Stimulated activated naive CD4-positive, alpha-beta T cell (primary cell): ENCODE measurements at places on chromosomes 1 and 21.

DNA sequence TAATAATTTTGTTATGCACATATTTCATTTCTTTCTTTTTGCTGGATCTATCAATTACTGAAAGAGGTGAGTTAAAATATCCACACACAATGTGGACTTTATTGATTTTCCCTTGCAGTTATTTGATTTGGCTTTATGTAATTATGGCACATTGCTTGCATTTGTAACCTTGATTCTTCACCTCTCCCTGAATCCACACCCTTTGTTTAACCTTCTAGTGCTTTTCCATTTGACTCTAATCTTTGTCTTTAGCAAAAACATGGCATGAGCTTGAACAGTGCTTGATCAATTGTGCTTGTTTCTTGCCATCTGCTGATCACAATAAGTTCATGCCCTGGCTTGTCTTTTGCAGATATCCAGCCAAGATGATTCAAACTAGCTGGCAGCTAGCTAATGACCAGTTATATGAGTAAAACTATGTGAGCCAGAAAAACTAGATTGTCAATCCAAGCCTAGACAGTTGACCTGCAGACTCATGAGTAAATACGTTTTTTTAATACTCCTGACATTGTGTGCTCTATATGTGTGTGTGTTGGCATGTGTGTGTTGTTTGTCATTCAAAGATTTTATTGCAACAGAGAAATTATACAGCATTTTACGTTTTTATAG, 899.2 kb downstream of the NCAM2 start:
- DNase-seq: no peak

DNA sequence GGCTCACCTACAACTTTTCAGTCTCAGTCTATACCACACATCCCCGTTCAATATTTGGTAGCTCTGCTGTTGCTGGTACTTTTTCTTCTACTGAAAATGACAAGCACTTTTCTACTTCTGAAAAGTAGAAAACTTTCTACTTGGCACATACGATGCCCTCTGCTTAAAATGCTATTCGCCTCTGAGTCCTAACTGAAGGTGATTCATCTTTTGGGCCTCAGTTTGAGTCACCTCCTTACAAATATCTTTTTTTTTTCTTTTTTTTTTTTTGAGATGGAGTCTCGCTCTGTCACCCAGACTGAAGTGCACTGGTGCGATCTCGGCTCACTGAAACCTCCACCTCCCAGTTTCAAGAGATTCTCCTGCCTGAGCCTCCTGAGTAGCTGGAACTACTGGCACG, 136.0 kb upstream of the CYYR1 start:
- no peak for DNase-seq

DNA sequence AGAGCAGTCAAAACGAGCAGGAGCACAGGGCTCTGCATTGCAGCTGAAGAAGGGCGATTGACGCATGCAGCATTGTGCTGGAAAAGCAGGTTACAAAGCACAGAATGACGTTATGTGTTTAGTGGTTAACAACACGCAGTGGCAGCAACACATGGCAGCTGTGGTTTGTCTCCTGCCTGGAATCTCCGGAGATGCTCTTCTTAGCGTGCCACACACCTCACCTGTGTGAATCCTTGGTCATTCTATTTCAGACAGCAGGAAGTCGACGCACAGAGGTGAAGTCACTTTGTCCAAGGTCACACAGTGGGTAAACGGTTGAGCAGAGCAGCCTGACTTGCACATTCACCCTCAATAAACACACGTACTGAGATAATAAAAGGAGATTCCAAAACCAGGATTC, 14.7 kb downstream of the OBSCN start:
- DNase-seq: no peak

GRCh38 chr1:210298936-210299335, 29.8 kb upstream of the HHAT start:
- DNase-seq: no peak

GRCh38 chr1:223001653-223002634, 141.1 kb downstream of the TLR5 start:
- DNase-seq: no peak

GRCh38 chr1:70717211-70717610, 306.1 kb downstream of the CTH start:
- no peak for DNase-seq

DNA sequence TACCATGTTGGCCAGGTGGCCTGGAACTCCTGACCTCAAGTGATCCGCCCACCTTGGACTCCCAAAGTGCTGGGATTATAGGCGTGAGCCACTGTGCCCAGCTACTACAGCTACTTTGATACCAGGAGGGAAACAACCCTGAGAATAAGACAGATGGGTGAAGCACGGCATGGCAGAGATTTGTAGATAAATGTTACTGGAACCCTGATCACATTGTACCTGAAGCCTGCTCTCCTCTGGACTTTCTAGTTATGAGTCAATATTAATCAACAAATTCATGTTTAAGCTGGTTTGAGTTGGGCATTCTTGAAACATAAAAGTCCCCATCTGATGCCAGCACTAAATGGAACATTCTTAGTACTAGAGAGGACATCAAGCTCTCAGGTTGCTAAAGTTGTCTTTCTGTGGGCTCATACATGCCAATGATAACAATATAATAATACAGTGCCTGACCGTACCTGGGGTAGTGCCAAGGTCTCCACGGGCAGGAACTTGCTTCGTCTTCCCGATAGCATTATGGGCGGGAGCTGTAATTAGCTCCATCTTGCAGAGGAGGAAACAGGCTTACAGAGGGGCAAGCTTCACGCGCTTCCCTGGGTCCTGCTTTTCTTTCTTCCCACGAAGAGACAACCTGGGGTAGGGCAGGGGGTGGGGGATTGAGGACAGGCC, 30.7 kb upstream of the SLC19A1 start:
- DNase-seq: no peak

DNA sequence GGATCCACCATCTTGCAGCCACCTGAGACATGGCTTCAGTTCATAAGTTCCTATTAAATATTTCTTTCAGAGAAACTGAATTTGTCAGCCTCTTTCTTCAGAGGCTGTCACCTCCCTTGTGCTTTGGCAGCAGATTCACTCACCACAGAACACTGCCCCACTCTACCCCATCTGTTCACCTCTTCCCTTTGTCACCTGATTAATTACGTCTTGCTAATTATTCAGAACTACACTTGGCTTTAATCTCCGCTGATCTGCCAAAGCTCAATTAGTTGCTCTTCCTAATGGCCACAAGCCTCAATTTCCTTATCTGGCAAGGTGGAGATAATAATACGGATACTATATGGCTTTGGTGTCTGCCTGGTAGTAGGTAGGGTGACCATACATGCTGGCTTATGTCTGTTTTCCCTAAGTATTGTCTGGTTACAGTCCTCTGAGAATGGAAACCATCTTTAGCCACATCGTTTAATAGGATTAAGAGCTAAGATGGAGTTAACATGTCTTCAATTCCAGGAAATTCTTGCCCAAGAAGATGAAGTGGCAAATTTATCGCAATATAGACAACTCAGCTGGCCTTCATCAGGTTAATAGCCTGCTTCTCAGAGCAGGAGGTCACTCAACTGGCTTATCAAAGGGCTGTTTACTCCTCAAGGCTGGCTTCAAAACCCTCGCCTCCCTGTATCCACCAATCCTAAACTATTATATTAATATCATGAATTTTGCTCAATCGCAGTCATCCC, 58.2 kb upstream of the ADAR start:
- DNase-seq: no peak

GRCh38 chr1:63774617-63775417, 1.0 kb downstream of the ROR1 start:
- no peak for DNase-seq

DNA sequence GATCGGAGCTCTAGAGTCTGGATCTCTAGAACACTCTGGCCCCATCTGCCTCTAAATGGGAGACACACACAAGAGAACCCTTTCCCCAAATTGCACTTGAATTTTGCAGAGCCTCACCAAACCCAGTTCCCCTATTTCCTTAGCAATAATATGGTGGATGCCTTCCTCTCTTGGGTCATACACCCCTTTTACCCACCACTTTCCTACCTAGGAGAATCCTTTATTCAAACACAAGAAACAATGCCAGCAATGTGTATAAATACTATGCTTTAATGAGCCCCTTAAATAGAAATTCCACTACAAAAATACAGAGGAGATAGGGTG, 760 bp upstream of the SF3B4 start:
- no peak for DNase-seq

GRCh38 chr1:216793973-216794372, 70.7 kb upstream of the ESRRG start:
- DNase-seq: no peak

GRCh38 chr1:172826096-172826741, 167.3 kb downstream of the FASLG start:
- no peak for DNase-seq

- no peak for DNase-seq
Measured at GRCh38 chr1:189775343-189775742, 702.3 kb downstream of the BRINP3 start.

- no peak for DNase-seq
Measured at GRCh38 chr1:147243841-147244240, 1.4 kb downstream of the CHD1L start.

- no peak for DNase-seq
Measured at GRCh38 chr1:78843111-78843510, 163.4 kb downstream of the ADGRL4 start.

DNA sequence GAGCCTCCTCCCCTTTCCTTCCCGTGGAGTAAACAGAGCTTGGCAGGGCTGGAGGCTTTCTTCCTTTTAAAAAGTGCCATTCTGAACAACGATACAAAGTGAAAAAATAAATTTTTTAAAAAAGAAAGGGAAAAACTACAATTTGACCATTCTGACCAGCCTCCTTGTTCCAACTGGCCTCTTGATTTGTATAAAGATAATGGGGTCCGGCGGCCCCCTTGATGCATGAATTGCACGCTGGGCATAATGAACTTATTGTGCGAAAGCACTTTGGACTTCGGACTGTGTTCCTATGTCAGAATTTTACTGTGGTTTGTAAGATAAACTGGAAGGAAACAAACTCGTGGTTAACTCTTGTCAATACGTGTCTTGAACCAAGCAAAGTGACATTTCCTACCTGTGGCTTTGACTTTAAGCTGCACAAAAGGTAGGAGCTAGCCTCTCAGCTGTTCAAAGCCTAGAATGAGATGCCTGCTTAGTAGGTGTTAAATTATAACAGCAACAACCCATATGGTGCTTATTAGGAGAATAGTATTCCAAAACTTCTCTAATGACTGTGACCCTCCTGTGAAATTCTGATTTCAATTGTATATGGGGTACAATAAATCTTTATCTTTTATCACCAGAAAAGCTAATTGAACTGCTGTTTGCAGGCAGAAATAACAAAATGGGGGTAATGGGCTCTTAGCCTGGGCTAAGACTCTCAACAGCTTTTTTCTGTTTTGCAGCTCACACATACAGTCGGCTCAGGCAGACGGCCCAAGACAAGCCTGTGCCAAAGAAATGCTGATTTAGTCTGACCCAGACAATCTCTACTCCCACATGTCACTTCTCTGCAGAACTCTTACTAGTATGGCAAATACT, 9.3 kb downstream of the IRF2BP2 start:
- no peak for DNase-seq

- no peak for DNase-seq
Measured at GRCh38 chr1:178537382-178538090, 24.6 kb downstream of the TEX35 start.

DNA sequence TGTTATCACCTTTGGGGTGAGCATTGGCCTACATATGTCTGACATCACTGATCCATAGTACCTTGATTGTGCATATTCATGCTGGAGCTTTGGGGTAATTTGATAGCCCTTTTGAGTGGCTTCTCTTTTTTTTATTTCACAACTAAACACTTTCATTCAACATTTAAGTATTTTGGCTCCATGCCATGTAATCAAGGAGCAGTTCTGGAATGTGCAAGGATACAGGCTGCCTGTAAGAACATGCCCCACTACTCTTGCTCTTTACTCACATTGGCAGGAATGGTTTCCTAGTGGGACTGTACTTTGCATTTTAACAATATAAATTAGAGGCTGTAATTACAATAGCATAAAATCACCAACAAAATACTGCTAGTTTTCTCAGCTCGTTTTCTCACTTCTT, 300.7 kb upstream of the SPAG17 start:
- no peak for DNase-seq

DNA sequence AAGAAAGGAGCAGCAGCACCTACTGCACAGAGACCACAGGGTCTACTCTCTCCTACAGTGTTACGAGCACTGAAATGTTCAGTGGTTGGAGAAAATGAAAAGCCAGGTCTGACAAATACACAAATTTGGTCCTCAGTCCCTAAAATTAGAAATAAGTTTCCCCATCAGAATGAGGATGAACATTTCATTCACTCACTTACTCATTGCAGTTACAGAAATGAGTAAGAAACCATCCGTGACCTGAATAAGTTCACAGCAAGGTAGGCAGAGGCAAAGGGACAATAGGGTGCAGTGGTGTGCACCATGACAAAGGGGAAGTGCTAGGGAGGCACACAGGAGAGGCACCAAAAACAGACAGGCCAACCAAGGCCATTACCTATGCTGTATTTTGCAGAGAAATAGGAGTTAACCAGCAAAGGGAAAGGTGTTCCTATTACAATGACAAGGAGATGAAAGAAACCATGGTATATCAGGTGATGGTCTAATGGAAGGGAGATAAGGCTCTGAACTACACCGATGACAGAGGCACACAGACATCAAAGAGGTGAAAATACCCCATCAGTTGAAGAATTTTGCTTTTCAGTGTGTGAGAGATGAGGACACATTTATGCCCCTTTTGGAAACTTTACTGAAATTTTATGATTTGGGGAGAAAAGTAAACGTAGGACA, 29.4 kb downstream of the VAV3 start:
- no peak for DNase-seq

- DNase-seq: no peak
Measured at GRCh38 chr1:96934282-96934681, 212.7 kb downstream of the PTBP2 start.

- DNase-seq: no peak
Measured at GRCh38 chr1:230010603-230011332, 56.3 kb upstream of the GALNT2 start.

- no peak for DNase-seq
Measured at GRCh38 chr21:31537872-31538576, 121.5 kb upstream of the SOD1 start.

GRCh38 chr21:42002421-42002958, 7.7 kb downstream of the ZBTB21 start:
- no peak for DNase-seq

- DNase-seq: peak; percentile 50
Measured at GRCh38 chr1:156591432-156592157, at the start of gene NAXE. Gene NAXE, plus strand, starts transcription at chr1:156591776. Its CDS starts 29 bp downstream, at chr1:156591805.

DNA sequence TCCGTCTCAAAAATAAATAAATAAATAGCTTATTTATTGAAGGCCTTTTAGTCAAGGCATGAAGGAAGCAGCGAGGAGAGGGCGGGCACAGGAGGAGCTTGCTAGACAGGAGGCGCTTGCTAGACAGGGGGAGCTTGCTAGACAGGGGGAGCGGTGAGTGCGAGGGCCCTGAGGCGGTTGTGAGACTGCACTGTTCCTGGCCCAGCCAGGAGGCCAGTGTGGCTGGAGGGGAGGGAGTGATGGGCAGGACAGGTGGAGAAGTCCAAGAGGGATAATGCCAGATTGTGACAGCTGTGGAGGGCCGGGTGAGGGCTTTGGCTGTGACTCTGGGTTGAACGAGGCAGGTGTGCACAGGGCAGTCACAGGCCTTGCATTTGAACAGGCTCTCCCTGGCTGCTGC, 18.2 kb downstream of the KIF17 start:
- no peak for DNase-seq

GRCh38 chr1:162055062-162055461, 14.4 kb upstream of the NOS1AP start:
- no peak for DNase-seq
